Activated CD4-positive, alpha-beta T cell treated with anti-CD3 and anti-CD28 coated beads, Interleukin-10, Interleukin-2, amounts not matched to agents 100 ng/mL and 50 ng/mL, durations not matched to agents 16 hours and 8 hours (primary cell): ENCODE measurements at places on chromosomes 2 and 18.
A peak's percentile ranks its signal among the peaks of the same experiment; 100 is the strongest.

- DNase-seq, result no peak
Measured at GRCh38 chr2:211854832-211855231, 683.8 kb downstream of the ERBB4 start.

DNA sequence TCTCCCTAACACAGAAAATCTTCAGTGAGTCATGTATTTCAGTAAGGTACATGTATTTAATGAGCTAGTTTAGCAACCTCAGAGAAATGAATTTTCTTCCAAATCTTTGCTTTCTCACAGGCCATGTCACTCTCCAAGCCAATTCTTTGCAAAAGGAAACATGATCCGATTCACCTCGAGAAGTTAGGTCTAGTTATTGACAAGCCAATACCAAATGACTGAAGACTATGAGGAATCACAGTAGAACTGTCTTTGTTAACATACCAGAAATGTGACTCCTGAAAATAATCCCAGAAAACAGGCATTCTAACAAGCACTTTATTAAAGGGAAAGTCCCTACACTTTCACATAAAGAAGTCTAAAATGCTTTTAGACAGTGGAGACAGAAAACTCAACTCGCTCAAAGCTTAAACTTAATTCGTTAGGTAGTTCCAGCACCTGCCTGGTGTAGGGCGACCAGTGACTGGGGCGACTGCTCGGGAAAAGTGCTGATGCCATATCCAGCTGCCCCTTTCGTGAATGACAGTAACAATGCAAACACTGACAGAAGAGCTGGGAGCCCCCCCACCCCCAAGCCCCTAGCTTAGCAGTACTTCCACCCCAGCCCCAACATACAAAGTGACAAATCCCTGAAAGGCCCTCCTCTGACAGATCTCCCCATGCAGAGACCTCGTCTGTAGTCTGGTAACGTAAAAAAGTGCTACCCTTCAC is 1.8 kb downstream of the MEMO1 start:
- DNase-seq, result peak; percentile 35

DNA sequence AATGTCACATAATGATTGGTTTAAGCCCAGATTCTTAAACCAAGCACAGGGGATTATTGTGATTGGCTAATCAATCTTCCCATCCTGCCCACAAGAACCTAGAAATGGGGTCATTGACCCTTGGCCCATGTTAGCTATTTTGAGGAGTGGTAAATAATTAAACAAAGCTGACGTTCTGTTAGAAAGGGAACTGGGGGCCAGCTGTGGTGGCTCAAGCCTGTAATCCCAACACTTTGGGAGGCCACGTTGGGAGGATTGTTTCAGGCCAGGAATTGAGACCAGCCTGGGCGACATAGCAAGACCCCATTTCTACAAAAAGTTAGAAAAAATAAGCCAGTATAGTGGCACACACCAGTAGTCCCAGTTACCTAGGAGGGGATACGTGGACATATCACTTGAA is 37.8 kb upstream of the PTPN4 start:
- DNase-seq, result no peak

GRCh38 chr18:10482985-10483949 is 28.8 kb downstream of the APCDD1 start:
- DNase-seq, result peak; percentile 13

GRCh38 chr2:188751816-188752215 is 222.4 kb upstream of the COL3A1 start:
- DNase-seq, result no peak

GRCh38 chr2:36528766-36529392 is 69.1 kb downstream of the FEZ2 start:
- DNase-seq, result no peak

DNA sequence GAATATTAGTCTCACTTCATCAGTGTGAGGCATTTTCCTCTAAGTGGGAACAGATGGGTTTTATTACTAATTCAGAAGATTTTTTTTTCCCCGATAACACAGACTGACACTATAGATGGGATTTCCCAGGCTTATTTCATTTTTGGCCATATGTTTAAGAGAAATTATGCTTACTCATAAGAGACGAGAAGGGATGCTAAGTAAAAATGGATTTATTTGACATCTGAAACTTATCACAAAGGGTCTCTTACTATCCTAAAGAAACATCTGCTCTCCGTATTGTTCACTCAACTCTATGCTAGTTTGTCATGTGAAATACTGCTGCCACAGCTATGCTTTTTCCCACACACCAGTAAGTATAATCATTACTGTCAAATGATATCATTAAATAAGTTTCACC is 1476.3 kb downstream of the LRP1B start:
- DNase-seq, result no peak

DNA sequence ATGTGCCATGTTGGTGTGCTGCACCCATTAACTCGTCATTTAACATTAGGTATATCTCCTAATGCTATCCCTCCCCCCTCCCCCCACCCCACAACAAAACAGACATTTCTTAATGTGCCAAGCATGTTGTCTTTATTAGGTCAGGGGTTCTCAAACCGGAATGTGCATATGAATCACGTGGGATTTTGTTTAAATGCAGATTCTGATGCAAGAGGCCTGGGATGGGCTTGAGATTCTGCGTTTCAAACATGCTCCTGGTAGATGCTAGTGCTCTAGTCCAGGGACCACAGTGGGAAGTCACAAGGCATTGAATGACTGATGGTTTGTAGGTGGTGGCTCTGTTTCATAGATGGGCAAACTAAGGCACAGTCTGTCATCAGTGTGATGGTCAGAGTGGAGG is 184.7 kb downstream of the SMAD7 start:
- DNase-seq, result no peak

GRCh38 chr2:98269274-98269673 is 77.0 kb upstream of the CNGA3 start:
- peak; percentile 45 for DNase-seq

DNA sequence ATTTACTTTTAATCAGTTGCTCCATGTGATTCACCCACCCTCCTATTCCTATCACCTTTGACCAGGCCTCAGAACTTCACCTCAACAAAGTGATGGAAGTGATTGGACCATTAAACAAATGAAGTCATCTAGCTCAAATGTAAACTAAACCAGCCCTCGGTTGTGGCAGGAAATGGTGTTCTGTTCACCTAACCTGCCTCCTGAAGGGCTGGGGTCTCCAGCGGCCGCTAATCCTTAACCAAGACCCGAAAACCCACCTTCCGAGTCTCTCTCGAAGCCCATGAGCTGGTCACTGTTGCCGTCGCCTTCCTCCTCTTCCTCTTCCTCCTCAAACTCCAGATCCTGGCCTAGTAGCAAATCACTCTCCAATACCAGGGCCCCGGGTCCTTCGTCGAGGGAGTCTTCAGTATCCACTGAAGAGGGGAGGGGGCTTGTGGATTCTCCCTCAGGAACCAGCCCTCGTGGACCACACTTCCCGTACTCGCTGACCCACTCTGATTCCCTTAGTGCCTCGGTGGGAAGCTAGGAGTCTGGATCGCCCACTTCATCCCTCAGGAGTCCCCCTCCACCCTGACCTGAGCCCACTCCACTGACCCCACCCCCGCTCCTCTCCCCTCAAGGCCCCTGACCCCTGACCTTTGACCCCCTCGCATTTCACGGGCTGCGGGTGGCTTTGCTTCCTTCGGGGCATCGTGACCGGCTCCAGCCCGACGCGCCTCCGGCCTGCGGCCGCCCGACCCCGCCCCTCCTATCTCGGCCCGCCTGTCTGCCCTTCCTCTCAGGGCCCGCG is 503 bp downstream of the ZNF513 start:
- DNase-seq, result peak; percentile 70

DNA sequence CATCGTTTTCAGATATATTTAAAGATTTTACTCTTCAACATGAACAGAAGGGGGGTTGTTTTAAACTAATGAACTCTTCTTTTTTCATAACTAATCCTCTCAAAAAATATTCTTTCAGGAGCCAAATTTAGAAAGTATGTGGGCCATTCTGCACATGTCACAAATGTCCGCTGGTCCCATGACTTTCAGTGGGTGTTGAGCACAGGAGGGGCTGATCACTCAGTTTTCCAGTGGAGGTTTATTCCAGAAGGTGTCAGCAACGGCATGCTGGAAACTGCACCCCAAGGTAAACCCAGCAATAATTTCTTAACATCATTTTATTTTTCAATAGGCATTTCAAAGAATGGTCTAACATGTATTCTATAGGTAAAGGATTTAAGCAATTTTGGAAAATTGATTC is 136.0 kb downstream of the EML6 start:
- no peak for DNase-seq

DNA sequence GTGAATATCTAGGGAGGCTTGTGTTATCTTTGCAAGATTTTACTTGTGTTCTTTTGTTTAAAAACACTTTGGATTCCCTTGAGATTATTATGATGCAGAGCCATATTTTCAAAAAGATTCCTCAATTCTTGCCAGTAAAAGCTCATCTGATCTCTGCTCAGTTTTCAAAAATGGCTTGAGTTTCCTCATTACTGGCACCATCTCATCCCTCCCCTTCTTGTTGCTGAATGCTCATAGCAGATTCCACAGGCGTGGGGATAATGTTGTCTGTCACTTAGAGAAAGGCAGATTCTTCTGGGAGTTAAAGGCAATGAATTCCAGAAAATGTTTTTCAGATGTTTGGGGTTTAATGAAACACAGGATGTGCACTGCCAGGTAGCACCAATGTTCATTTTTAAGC is 170.4 kb upstream of the TANK start:
- no peak for DNase-seq

DNA sequence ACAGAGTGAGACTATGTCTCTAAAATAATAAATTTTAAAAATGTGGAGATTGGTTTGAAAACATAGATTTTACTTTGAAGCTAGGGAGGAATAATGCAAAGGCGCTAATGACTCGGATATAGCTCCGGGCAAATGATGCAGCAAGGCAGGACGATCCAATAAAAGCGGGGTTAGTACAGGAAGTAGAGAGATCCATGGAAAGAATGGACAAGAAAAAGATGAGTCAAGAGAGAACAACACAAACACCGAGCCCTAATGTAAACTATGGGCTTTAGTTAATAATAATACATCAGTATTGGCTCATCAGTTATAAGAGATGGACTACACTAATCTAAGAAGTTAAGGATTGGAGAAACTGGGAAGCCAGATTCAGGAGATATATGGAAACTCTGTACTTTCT is 74.5 kb downstream of the QPCT start:
- no peak for DNase-seq

DNA sequence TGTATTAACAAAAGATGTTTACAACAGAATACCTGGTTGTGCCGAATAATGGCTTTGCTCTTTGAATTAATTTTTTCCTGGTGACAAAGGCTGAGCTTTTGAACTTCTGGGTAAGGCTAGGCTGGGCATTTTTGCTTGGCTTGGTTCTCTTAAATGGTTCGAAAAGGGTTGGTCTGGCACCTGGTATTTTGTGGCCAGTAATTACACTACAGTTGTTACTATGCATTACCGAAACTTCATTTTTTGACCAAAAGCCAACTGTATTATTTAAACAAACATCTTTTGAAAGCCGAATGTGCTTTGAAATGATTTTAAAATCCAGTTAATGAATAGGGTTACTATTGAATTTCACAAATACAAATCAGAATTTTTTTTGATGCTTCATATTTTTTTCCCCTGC is 19.4 kb upstream of the NFE2L2 start:
- no peak for DNase-seq

DNA sequence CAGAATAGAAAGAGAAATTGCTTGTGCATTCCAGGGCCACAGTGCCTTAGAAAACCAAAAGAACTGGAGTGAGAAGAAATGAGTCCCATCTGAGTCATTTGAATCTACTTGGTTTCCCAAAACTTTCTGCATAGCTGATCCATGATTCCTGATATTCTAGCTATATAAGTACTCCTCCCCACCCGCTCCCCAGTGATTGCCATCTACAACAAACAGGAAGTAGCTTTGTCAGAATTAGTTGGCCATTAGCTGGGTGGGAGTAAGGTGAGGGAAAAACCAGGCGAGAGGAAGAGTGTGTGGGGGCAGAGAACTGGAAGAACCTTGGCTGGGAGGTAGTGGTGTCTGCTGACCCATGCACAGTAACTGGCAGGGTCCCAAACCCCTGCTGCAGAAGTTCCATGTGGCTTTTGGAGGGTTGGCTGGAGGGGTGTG is 122.1 kb downstream of the ACAA2 start:
- no peak for DNase-seq

- DNase-seq, result no peak
Measured at GRCh38 chr2:172307800-172308199, 119.6 kb upstream of the ITGA6 start.
